ENCODE measurements at places on chromosomes 11 and 22.

DNA sequence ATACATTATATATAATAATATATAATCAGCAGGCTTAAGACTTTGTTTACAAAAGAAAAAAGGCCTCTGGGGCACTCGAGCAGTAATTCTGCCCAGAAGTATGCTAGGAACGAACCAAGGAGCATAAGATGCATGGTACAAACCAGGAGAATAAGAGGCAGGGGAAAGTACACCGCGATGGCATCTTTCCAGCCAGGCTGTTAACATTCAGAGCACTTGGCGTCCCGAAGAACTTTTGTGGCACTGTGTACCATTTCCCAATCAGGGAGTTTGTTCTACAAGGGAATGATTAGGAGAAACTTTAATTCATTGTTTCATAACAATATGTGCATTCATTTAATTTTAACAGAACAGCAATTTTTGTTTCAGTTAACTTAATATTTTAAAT is 125.1 kb downstream of the WT1 start:
- DNase-seq, result no peak

GRCh38 chr11:5940748-5941147 is 1.3 kb upstream of the OR56A3 start:
- no peak for DNase-seq

DNA sequence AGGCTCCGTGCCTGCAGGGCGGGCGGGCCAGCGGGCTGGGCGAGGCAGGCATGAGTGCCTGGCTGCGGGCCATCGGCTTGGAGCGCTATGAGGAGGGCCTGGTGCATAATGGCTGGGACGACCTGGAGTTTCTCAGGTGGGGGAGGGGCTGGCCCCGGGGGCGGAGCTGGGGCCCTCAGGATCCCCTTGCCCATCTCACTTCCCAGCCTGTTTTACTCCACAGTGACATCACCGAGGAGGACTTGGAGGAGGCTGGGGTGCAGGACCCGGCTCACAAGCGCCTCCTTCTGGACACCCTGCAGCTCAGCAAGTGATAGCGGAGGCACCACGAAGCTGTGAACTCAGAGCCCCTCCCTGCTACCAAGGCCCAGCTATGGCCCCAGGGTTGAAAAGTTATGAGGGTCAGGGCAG is 5.9 kb downstream of the PHOX2A start:
- no peak for DNase-seq

- DNase-seq, result no peak
Observed at GRCh38 chr22:27488456-27489177, 312.9 kb downstream of the MN1 start.

- DNase-seq, result no peak
Observed at GRCh38 chr11:97729546-97730272, 1291.0 kb upstream of the CNTN5 start.

GRCh38 chr11:67323526-67323925 is 20.2 kb downstream of the SSH3 start:
- DNase-seq, result no peak

GRCh38 chr11:111539426-111540113 is 950 bp upstream of the LAYN start:
- no peak for DNase-seq

- no peak for DNase-seq
Observed at GRCh38 chr22:24950272-24950902, 2.1 kb upstream of the KIAA1671 start.

DNA sequence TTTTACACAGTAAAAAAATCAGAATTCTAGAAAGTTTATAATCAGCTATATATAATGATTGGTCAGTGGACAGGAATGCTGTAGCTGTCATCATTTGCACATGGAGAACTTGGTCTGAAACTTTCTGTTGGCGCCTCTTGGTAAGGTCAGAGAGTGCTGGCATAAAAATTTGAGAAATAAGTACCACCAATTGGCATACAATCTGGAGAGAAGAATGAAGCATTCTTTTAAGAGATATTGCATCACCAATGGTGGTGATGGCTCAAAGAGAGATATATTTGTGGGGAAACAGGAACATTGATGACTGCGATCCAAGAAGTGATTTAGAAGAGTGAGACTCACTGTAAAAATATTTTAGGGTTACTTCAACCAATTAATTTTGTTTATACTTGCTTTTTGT is 19.8 kb upstream of the OOSP1 start:
- no peak for DNase-seq

GRCh38 chr11:36149538-36150242 is 139.5 kb downstream of the COMMD9 start:
- DNase-seq, result peak; percentile 99

DNA sequence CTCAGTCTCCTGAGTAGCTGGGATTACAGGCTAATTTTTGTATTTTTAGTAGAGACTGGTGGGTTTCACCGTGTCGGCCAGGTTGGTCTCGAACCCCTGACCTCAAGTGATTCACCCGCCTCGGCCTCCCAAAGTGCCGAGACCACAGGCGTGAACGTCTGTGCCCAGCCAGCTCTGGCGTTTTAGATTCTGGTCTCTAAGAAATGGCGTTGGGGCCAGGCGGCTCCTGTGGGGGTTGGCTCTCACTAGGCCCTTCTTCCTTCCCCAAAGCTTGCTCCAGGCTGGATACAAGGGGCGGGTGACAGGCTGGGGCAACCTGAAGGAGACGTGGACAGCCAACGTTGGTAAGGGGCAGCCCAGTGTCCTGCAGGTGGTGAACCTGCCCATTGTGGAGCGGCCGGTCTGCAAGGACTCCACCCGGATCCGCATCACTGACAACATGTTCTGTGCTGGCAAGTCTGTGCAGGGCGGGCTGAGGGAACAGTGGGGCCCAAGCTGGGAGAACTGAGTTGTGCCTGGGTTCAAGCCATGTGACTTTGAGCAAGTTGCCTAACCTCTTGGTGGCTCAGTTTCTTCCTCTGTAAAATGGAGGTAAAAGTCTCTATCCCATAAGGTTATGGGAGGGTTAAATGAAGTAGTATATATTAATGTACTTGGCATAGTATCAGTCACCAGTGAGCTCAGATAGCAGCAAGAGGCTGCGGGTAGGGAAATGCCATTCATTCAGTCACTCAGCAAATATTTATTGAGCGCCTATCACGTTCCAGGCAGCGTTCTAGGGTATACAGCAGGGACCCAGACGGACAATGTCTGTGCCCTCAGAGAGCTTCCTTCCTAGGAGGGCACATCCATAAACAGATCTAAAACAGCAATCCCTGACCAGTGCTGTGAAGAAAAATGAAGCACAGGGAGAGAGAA is 10.4 kb downstream of the F2 start:
- no peak for DNase-seq

- DNase-seq, result no peak
Observed at GRCh38 chr11:134266440-134266839, 9.7 kb upstream of the GLB1L3 start.

DNA sequence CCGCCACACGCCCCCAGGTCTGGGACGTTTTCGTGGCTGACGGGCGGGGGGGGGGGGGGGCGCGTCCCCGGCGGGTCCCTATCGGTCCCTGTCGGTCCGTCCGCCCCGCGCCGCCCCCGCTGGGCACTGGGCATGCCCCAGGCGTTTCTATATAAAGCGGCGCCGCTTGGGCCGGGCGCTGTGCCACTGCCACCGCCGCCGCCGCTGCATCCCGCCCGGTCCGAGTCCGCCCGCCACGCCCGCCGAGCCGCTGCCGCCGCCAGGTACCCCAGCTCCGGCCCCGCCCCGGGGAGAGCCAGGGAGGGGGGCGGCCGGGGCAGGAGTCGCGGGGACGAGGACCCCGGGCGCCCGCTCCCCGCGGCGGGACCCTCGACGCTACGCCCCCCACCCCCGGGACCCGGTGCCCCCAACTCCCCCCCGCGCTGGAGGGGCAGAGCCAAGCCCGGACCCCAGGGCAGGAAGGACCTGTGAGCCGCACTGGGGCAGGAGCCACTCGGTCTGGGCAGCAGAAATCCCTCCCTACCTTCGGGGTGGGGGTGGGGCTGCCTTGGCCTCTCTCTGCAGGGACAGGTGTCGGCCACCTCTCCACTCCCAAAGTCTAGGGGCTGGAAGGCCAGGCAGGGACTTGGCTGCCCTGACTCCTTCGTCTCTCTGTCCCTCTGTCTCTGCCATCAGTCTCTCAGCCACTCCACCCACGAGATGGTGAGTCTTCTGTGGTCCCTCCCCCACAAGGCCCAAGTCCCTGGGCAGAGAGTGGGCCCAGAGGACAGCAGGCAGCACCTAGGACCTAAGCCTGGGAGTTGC is at the start of gene CARNS1:
Gene CARNS1, plus strand, starts transcription at position 178 of the 804 bp plus-strand sequence. Its CDS starts 522 bp downstream, at position 700.
- DNase-seq, result no peak

DNA sequence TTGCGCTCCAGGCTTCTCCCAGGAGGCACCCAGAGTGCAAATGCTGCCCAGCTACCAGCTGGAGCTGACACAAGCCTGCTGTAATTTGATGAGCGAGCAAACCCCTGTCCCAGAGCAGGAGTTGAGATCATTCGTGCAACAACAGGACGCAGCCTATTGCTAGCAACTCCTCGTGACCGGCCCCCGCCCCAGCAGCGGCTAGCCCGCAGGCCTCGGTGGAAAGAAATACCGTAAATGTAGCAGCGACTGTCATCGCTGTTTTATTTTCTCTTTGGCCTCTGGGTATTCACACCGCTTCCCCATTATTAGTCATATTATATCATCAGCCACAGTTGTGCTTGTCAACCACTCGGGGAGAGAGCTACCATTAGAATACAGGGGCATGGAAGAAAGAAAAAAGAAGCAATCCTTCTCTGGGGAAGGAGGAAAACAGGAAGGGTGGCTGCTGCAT is 59.2 kb upstream of the ATXN10 start:
- DNase-seq, result no peak

DNA sequence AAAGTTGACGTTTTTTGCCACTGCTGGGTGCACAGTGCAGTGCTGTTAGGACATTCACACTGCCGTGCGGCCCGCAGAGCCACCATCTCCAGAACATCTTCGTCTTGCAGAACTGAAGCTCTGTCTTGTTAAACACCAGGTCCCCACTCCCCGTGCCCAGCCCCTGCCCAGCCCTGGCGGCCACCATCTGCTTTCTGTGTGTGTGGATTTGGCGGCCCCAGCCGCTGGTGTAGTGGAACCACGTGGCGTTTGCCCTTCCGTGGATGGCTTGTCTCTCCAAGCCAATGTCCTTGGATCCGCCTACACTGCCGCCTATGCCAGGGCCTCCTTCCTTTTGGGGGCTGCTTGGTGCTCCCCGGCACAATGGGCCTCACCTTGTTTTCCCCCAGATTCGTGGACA is 8.2 kb upstream of the MUC5AC start:
- DNase-seq, result no peak

DNA sequence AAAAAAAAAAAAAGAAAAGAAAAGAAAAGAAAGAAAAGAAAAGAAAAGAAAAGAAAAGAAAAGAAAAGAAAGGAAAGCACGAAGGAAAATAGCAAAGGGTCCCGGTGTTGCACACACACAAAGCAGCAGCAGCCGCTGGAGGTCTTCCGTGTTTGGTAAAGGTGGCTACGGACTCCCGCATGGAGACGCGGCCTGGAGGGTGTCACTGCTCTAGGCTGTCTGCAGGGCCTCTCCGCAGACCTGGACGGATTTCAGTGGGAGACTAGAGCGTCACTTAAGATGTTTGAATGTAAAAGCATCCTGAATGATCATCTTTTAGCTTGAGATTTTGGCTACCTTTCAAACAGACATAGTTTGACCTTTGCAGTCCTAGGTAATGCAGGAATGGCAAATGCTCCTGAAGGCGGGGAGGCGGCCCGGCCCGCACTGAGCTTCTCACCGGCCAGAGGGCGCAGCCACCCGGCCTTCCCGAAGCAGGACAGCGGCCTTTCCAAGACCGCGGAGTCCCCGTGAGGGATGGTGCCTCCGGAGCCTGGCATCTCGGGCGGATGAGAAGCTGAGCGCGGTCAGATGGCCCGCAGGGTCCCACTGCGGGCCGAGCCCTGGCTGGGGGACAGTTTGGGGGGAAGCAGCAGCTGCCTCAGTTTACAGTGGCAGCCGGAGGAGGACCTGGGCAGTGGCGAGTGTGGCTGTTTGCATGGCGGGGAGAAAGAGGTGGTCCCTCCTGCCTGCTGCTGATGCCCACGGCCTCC is 18.5 kb downstream of the KRTAP5-5 start:
- DNase-seq, result no peak

- DNase-seq, result peak; percentile 90
Observed at GRCh38 chr11:106031202-106031810, 9.3 kb upstream of the MSANTD4 start.

- DNase-seq, result no peak
Observed at GRCh38 chr11:117435326-117435725, 107.7 kb downstream of the CEP164 start.

GRCh38 chr11:315516-315994 is 1.7 kb downstream of the IFITM1 start:
- no peak for DNase-seq

DNA sequence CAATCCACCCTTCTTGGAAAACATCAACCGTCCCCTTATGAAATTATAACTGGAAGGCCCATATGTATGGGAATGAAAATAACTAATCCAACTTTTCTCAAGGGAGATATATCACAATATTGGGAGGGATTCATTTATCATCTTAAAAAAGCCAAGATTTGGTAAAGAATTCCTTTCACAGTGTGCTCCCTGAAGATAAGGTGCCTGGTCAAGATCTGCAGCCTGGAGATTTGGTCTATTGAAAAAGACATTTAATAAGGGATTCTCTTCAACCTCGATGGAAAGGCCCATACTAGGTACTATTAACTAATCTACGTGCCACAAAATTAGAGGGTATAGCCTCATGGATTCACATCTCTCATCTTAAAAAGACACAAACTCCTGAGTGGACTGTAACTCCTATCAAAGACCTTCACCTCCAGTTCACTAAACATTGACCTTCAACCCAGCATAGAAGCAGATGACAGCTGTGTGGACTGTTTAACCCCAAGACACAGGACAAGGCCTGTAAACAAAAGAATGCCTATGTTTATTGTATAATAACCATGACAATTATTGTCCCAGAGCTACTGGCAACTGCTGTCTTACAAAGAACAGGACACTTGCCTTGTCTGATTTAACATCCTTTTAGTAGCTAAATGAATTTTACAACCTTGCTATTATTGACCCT is 4.8 kb upstream of the FDX1 start:
- no peak for DNase-seq

DNA sequence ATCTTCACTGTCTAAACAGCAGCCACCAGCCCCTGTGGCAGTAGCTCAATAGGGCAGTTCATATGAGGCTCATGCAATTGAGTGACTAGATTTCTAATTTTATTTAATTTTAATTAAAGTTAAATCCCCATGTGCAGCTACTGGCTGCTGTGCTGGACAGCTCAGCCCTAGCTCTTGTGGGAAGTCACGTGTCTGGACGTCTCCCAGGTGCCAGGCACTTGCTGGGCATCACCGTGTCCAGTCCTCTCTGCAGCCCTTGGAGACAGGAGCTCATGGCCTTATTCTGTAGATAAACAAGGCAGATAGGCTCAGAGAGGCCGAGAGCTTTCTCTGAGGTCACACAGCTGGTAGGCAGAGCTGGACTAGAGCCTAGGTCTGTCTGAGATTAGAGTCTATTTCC is 95.0 kb downstream of the ARHGAP8 start:
- no peak for DNase-seq
